ENCODE measurements at places on chromosomes 1 and 21.
A peak's percentile ranks its signal among the peaks of the same experiment; 100 is the strongest.

DNA sequence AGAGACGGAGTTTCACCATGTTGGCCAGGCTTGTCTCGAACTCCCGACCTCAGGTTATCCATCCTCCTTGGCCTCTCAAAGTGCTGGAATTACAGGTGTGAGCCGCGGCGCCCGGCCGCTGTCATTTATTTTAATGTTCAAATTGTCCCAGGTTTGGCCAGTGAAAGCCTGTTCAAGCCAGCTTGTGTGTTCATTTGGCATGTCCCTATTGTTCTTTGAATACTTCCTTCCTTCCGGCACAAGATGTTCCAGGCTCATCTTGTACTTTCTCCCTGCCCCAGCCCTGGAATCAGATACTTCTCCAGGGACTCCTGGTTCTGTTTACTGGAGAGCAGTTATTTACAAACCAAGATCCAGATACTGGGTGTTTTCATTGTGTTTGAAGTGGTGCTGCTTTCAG, 37.0 kb downstream of the ZBTB8B start:
- peak; percentile 22 for DNase-seq

- no peak for DNase-seq
These were observed 66.0 kb upstream of the BACH1 start for GRCh38 chr21:29232530-29233255.

- DNase-seq: no peak
These were observed 15.0 kb upstream of the TGFB2 start for GRCh38 chr1:218330043-218330623.

- no peak for DNase-seq
These were observed 3.8 kb upstream of the NFYC start for GRCh38 chr1:40687661-40688060.

DNA sequence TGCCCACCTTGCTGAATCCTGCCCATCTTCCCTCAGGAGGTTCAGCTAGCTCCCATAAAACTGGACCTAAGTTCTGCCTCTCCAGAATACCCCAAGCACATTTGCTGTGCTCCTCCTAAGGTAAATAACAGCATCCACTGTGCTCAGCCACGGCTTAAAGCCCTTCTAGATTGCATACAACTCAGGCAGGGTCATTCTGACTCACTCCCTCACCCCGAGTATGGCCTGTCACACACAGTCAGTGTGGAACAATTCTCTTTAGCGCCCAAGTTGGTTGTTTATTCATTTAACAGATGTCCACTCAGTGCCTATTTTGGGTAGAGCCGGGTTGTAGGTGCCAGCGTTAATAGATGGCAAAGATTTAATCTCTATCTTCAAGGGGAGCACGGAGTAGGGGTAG, 147.5 kb upstream of the EDN2 start:
- no peak for DNase-seq

GRCh38 chr1:99069146-99069545, 64.5 kb upstream of the PLPPR5 start:
- DNase-seq: no peak

GRCh38 chr1:30752651-30752908, 5.0 kb downstream of the LAPTM5 start:
- no peak for DNase-seq

- no peak for DNase-seq
These were observed 52.7 kb upstream of the VAV3 start for GRCh38 chr1:108017698-108018097.

GRCh38 chr1:74908797-74909196, 175.8 kb downstream of the TYW3 start:
- no peak for DNase-seq

DNA sequence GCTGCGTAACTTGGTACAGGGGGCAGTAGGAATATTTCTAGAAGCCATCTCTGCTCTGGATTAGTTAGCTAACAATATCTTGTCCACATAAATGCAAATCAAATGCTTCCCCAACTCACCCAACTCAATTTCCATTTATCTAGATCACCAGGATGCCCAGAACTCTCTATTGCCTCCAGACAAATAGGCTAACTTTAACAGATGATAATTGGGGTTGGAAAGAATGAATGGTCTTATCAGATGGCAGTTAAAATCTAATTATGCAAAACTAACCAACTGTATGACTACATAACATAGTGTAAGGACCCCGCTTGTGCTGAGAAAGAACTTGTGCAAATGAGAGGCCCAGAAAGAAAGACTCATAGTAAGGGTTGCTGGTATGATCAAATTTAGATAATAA, 1024.8 kb downstream of the PLA2G4A start:
- DNase-seq: no peak

DNA sequence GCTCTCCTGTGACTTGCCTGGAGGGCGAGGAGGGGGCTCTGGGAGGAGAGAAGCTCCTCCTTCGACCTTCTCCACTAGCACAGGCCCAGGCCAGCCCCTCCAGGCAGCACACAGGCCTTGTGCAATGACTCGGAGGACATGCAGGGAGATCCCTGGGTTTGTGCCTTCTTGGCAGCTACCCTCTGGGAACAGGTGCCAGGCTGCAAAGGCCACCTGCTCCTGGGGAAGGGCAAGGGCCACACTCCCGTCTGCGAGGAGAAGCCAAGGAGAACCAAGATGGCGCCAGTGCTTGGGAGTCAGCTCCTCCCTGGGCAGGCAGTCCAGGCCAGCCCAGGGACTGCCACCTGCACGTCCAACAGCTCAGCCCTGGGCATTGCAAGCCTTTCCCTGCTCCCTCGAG, 15.3 kb downstream of the CASZ1 start:
- no peak for DNase-seq

Data from C1 segment of cervical spinal cord (tissue), 14 donors.